Stimulated activated CD4-positive, alpha-beta T cell treated with anti-CD3 and anti-CD28 coated beads, Interleukin-15, amount 100 ng/mL, for 1 hour (primary cell): ENCODE measurements at places on chromosomes 7 and 10.

GRCh38 chr7:40477094-40477493, 342.3 kb downstream of the SUGCT start:
- DNase-seq, result no peak

GRCh38 chr7:101519324-101520023, 109.6 kb downstream of the MYL10 start:
- DNase-seq, result no peak

DNA sequence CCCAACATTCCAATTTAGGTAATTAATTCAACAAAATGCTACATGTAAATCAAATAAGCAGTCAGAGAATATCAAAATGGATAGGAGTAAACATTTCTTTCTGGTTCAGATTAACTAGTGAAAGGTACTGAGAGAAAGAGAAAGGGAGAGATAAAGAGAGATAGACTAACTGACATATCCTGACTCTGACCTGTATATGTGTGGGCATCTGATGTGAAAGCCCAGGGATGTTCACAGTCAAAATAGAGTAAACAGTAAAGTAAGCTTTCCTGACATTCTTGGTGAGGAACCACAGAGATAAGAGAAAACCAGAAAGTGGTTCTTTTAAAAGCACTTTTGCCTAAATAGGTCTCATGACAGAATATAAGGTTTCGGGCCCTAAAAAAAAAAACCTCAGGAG, 37.5 kb upstream of the ANK3 start:
- DNase-seq, result no peak

- DNase-seq, result no peak
Observed at GRCh38 chr7:124790645-124791044, 25.1 kb upstream of the GPR37 start.

GRCh38 chr7:25515633-25516275, 287.5 kb upstream of the NPVF start:
- DNase-seq, result no peak

GRCh38 chr10:127034790-127035189, 129.6 kb downstream of the DOCK1 start:
- DNase-seq, result no peak

- no peak for DNase-seq
Observed at GRCh38 chr7:48933549-48934085, 9.3 kb downstream of the CDC14C start.

GRCh38 chr10:77267703-77268675, 369.6 kb downstream of the KCNMA1 start:
- DNase-seq, result no peak

- DNase-seq, result no peak
Observed at GRCh38 chr7:112765105-112765504, 25.1 kb downstream of the TMEM168 start.

GRCh38 chr10:120336911-120337540, 120.0 kb upstream of the PLPP4 start:
- peak; percentile 35 for DNase-seq

GRCh38 chr7:142053988-142054387, 57.5 kb upstream of the MGAM2 start:
- DNase-seq, result no peak
